Testis (tissue), 5 donors: ENCODE measurements at places on chromosomes 11 and 22.
A peak's percentile ranks its signal among the peaks of the same experiment; 100 is the strongest.

GRCh38 chr11:84628871-84629620 lies 998.1 kb downstream of the DLG2 start:
- no peak for DNase-seq

- no peak for DNase-seq
Measured at GRCh38 chr11:112693781-112694180, 267.4 kb upstream of the NCAM1 start.

- peak; percentile 86 for DNase-seq
Measured at GRCh38 chr11:11407763-11408084, 54.7 kb upstream of the CSNK2A3 start.

DNA sequence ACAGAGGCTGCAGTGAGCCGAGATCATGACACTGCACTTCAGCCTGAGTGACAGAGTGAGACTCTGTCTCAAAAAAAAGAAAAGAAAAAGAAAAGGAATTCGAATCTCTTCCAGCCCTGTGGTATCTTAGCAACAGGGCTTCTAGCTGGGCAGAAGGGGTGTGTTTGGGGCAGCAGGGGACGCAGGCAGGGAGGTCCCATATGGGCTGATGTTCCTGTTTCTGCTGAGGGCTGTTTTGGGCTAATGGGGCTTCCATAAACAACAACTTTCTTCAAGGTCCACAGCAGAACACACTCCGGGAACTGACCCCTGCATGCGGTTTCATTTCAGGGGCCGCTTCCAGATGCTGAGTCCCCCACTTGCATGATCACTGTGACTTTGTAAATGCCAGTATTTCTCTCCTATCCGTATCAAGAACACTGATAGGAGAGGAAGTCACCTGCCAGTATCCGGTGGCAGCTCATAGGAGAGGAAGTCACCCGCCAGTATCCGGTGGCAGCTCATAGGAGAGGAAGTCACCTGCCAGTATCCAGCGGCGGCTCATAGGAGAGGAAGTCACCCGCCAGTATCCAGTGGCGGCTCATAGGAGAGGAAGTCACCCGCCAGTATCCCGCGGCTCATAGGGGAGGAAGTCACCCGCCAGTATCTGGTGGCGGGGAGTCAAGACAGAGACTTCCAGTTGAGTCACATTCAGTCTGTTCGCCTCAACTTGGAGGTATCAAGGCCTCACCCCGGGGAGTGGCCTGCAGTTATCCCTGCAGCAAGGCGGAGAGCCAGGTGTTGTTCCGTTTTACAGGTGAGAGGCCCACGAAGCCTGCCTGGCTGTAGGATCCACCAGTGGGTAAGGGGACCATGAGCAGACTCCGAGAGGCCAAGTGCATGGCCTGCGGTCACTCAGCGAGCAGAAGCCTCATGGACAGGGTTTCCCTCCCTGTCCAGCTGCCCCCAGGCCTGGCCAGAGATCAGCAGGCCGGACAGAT lies 8.3 kb upstream of the FGF19 start:
- no peak for DNase-seq

- DNase-seq, result no peak
Measured at GRCh38 chr22:25134451-25134850, 65.2 kb upstream of the CRYBB3 start.

DNA sequence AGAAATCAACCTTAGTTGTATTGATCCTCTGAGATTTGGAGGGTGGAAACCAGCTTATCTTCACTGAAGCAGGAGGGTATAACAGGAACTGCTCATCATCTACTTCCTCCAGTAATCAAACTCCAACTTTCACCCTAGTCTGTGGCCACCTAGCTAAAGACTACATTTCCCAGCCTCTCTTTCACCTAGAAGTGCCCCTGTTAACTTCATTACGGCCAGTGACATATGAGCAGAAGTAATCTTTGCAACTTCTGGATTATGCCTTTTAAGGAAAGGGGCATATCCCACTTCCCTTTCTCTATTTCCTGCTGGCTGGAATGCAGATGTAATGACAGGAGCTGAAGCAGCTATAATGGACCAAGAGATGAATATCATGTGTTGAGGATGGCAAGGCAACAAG lies 7.6 kb upstream of the VPS37C start:
- no peak for DNase-seq

DNA sequence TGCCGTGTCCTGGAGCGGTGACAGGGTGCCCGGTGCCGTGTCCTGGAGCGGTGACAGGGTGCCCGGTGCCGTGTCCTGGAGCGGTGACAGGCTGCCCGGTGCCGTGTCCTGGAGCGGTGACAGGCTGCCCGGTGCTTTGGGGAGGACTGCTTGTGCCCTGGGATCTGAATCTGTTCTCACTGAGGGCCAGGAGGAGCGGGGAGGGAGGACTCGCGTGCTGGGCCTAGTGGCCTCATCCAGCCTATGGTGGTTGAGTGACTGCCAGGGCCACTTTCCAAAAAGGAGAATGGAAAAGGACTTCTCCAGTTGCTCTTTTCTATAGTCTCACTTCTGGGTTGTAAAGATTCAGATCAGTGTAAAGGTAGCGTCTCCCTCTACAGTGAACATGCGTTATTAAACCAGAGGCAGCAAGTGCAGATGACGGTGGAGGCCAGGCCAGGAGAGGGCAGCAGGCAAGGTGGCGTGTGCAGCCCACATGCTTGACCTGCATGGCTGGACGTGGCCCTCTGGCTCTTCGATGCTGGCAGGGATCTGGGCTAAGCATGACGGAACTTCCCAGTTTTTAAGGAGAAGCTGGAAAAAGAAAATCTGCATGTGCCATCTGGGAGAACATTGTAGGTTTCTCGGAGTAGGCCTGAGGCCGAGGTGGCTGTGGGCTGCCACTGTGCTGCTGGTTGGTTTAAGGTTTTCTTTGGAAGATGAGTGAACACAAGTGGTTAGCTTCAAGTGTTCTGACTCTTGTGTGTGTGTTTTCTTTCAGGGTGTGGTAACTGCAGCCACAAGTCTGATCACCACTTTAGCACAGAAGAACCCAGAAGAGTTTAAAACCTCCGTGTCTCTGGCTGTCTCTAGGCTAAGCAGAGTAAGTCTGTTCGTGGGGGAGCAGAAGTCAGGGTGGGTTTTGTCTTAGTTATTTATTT lies 55.0 kb downstream of the AP2A2 start:
- peak; percentile 32 for DNase-seq

DNA sequence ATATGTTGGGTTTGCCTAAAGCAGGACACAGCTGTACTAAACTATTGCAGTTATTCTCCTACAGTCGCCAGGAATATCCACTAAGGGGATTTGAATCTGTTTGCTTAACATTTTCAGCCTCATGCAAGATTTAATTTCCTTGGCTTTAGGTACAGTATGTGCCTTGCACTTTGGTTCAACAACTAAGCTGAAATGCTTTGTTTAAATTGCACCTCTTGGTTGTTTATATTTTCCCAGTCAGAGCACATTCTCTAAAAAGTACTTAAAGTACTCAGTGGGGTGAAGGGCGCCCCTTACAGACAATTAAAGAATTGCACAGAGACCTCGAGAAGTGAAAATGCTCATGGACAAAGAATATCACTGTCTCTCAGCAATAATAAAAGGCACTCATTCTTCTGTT lies 107.8 kb upstream of the MTNR1B start:
- no peak for DNase-seq

- no peak for DNase-seq
Measured at GRCh38 chr22:36164621-36165020, 4.1 kb upstream of the APOL3 start.

DNA sequence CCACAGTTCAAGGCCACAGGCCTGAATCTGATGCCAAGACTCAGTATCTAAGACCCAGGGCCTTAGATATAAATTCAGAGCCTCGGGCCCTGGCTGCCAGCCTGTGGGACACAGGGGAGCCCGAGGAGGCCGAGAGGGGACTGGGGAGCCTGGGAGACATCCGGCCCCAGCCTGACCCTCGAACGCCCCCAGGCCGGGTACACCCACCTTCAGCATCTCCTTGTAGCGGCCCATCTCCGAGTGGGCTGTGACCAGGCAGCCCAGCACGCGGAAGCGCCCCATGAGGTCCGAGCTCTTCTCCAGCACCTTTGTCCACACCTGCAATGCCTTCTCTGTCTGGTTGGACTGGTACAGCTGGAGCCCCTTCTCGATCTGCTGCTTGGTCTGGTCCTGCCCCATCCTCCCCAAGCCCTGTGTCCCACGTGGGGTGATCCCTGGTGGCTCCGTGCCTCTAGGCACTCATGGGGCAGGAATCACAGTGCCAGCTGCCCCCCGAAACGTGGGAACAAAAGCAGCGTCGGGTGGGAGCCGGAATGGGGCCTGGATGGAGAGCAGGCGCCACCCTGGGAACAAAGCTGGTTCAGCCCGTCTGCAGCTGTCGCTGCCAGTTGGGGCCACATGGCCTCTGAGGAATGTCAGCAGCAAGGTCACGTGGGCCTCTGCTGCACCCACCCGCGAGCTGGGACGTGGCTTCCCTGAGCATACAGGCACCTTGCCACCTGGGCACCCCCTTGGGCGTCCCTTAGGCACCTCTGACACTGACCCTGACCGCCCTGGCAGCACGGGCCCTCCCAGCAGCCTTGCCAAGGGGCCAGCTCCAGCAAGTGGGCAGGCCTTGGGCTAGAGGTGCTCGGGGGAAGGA lies at the start of gene RAPSN:
RAPSN (minus strand) TSS at position 571 of the 862 bp plus-strand sequence; CDS start at position 399, 172 bp downstream.
- no peak for DNase-seq

GRCh38 chr22:20225693-20225966 lies 42.5 kb downstream of the RTN4R start:
- DNase-seq, result no peak
